ENCODE measurements at places on chromosomes 2 and 18.

DNA sequence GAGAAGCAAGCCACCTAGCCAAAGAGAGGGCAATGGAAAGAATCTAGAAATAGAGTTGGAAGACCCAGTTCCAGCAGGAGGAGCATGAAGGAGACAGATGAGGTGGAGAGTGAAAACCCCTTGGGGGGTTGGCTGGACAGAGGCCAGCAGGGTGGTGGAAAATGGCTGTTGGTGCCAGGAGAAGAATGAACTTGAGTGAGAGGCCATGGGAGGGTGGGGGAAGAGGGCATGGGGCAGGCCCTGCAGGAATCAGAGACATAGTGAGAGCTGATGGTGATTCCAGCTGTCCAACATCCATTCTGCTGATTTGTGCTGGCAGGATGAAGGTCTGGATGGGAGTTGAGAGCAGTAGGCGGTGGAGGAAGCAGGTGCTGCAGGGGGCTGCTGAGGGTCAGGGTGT is 108.0 kb upstream of the TNP1 start:
- DNase-seq, result no peak

DNA sequence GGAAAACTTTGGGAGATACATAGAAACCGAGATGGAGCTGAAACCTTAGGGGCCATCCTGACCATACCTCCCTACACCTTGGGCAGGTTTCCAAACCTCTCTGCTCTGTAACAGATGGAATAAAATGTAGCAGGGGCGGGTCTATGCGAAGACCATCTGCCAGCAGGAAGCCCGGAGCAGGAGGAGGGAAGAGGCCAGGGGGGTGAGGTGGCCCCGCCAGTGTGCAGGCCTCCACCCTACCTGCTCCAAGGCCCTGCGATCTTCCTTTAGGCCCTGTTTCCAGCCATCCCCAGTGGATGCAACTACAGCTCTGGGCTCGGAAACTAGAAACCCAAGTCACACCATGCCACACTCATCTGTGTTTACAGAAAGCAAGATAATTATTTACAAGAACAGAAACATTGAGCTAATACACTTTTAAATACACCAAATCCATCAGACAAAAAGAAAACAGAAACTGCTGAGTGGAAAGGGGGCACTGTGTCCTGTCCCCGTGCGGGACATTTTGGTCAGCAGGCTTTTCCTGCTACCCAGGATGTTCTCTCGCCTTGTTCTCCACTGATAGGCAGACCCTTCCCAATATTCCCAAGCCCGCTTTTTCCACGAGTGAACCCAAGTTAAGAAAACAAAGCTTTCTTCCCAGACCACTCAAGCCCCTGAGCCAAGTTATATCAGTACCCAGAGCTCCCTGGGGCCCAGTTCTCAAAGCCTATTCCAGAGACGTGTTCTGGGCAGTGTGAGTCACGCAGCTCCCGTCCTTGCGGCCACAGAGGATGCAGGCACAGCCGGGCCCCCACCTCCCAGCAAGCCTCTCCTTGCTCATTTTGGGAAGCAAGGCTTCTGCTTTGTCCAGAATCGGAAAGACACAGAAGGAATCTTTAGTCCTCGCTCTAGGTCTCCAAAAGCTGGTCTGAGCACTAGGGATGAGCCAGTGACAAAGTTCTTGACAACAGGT is 17.3 kb downstream of the CIB4 start:
- DNase-seq, result no peak

DNA sequence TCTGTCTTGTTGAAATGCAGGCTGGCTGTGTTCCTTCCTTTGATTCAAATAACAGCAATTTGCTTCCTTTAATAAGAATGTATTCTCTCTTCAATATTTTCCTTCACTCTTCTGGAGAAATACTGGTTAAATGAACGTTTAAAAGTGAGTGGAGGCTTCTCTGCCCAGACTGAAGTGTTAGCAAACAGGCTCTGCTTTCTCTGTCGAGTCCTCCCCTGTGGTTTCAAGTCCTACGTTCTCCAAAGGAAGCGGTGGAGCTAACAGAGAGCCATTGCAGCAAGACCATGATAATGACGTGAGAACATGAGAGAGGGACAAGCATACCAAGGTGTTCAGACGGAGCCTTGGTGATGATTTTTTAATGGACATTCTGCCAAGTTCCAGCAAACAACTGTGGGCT is 26.2 kb upstream of the PID1 start:
- DNase-seq, result no peak

GRCh38 chr2:46062637-46063412 is 234.4 kb upstream of the EPAS1 start:
- no peak for DNase-seq

DNA sequence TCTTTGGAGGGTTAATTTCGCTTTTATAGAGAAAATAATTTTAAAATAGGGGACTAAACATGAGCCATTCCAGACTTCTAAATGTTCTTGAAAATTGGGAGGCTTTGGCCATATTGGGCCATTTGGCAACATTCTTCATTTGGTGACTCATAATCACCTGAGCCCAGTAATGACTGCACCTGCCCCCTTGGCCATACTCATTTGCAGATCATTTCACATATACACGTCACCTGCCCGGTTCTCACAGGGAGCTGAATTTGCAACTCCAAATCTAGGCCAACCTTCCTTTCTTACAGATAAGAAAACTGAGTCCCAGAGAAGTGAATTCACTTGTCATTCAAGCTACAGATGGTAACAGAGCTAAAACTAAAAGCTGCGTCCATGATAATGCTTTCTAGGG is 289.7 kb downstream of the EPHA4 start:
- DNase-seq, result no peak

GRCh38 chr2:30681022-30681421 is 126.2 kb downstream of the CAPN13 start:
- DNase-seq, result no peak

GRCh38 chr2:79660557-79660956 is 147.7 kb downstream of the CTNNA2 start:
- DNase-seq, result no peak

GRCh38 chr18:13796515-13796914 is 27.4 kb upstream of the MC5R start:
- DNase-seq, result no peak

- DNase-seq, result peak; percentile 83
Measured at GRCh38 chr2:86035883-86036668, 69.6 kb downstream of the POLR1A start.

DNA sequence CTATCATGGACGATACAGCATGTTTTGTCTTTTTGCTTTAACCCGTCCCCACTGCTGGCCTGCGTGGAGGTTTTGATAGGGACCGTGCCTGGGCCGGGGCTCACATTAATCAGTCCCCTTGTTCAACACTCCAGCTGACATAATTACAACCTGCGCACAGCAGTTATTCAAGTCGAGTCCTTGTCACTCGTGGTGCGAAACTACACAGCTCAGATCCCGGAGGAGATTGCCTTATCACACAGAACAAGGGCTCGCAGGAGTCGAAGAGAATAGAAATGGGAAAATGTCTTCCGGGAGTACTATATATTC is 304.4 kb downstream of the ZNF407 start:
- no peak for DNase-seq

GRCh38 chr18:10471574-10471973 is 17.1 kb downstream of the APCDD1 start:
- no peak for DNase-seq

DNA sequence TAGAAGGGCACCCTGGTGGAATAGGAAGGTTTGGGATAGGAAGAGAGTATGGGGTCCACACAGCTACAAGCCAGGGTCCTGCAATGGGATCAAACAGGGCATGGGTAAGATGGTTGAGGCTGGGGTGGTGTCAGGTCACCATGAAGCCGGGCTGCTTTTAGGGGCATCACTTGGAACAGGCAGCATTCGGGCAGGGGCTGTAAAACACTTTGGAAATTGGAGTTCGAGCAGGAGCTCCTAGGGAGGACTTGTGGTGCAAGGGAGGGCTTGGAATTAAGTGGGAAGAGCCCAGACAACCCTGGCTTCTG is 47.1 kb upstream of the PLB1 start:
- DNase-seq, result no peak

Measured in epithelial cell of proximal tubule (primary cell).